A549 treated with DMSO at 1 μM for 4 hours (cell line): ENCODE measurements at places on chromosomes 7 and 10. TPM values are rescaled to one million over a fixed set of nuclear protein-coding genes. Genes with fewer than 3 reads are reported as not detected.

The SLC16A12 gene
- 0.02 to 0.04 TPM in 2 of 5 replicates, not detected in the others for total RNA-seq

The PILRA gene
- 3.4 to 5.8 TPM (median 5.2 TPM) in 5 replicates for total RNA-seq

The WASL gene
- 21.2 to 27.6 TPM (median 25.3 TPM) in 5 replicates for total RNA-seq

The PON3 gene
- total RNA-seq: 28.7 to 39.9 TPM (median 35.0 TPM) in 5 replicates

The SPDYE11 gene
- not detected in 5 replicates for total RNA-seq

The WNT8B gene
- total RNA-seq: 0.07 TPM in 1 of 5 replicates, not detected in the others

The LRRC27 gene
- 4.9 to 6.3 TPM (median 5.5 TPM) in 5 replicates for total RNA-seq

The NME8 gene
- total RNA-seq: not detected in 5 replicates

The AEBP1 gene
- total RNA-seq: not detected in 5 replicates

The SPDYE16 gene
- 0.10 TPM in 1 of 5 replicates, not detected in the others for total RNA-seq

The ZNF365 gene
- 0.94 to 1.2 TPM (median 1.1 TPM) in 5 replicates for total RNA-seq

The YWHAG gene
- total RNA-seq: 239 to 276 TPM (median 250 TPM) in 5 replicates

The CDNF gene
- total RNA-seq: 0.85 to 1.6 TPM (median 0.97 TPM) in 5 replicates

The CYP26C1 gene
- not detected in 5 replicates for total RNA-seq

The KIF20B gene
- total RNA-seq: 11.9 to 19.2 TPM (median 18.6 TPM) in 5 replicates

The LRRC61 gene
- 0.05 to 0.21 TPM (median 0.10 TPM) in 4 of 5 replicates, not detected in the other for total RNA-seq

The IL6 gene
- 2.3 to 7.6 TPM (median 3.2 TPM) in 5 replicates for total RNA-seq

The ATP6V0A4 gene
- 0.13 to 0.29 TPM (median 0.22 TPM) in 5 replicates for total RNA-seq

The ZNF736 gene
- total RNA-seq: 0.01 to 0.10 TPM (median 0.02 TPM) in 4 of 5 replicates, not detected in the other

The NPY gene
- total RNA-seq: not detected in 5 replicates

The NODAL gene
- total RNA-seq: 0.06 TPM in 1 of 5 replicates, not detected in the others

The TCAF2 gene
- 0.20 to 0.37 TPM (median 0.30 TPM) in 5 replicates for total RNA-seq

The TES gene
- total RNA-seq: 47.2 to 67.4 TPM (median 60.0 TPM) in 5 replicates

The PON1 gene
- 0.28 to 0.59 TPM (median 0.52 TPM) in 5 replicates for total RNA-seq

The SYCE1 gene
- total RNA-seq: not detected in 5 replicates

The ITIH5 gene
- 0.08 to 0.14 TPM (median 0.10 TPM) in 5 replicates for total RNA-seq

The SORCS3 gene
- not detected in 5 replicates for total RNA-seq

The MPP7 gene
- 0.08 to 0.24 TPM (median 0.15 TPM) in 5 replicates for total RNA-seq

The TRRAP gene
- 15.3 to 22.2 TPM (median 20.2 TPM) in 5 replicates for total RNA-seq

The ADAMTS14 gene
- 0.08 to 0.11 TPM (median 0.08 TPM) in 5 replicates for total RNA-seq

The MSANTD7 gene
- total RNA-seq: 12.4 to 17.3 TPM (median 13.0 TPM) in 5 replicates

The MEIG1 gene
- 0.65 to 0.93 TPM (median 0.73 TPM) in 4 of 5 replicates, not detected in the other for total RNA-seq
